AG04449 (cell line): ENCODE measurements at places on chromosomes 2 and 18.
A peak's percentile ranks its signal among the peaks of the same experiment; 100 is the strongest.

GRCh38 chr18:77635451-77635850 lies 385.8 kb downstream of the GALR1 start:
- no peak for DNase-seq

DNA sequence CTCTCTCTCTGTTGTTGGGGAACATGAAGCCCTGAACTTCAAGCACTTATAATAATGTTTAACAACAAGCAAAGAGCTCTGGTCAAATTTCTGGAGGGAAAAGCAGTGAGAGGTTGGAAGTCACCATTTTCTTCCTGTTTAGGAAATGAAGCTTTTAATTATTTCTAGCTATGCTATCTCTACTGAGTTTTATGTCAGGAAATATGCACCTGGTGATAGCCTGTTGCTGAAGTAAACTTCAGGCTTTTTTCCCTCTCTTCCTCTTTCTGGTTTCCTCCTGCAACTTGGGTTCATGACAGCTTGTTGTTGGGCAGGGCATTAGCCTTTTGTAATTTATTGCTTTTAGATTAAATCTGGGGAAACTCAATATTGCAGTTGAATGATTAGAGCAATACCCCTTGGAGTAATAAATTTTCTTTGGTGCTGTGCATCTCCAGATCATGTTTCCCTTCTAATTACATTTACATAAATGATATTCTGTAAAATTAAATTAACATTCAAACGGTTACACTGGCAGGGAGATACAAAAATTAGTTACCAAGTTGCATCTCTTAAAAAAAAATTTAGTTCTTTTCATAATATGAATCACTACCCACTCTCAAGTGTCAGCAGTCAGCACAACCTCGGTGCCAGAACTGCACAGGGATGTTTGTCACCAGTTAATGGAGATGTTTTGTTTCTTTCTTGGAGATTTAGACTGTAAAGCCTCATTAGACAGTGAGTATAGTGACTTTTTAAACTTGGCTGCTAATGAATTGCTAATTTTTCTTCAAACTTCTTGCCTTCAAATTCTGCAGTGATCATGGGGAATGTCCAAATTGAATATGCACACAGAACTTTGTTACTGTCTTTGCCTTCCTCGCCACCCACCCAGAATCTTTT lies 466.6 kb upstream of the ETAA1 start:
- no peak for DNase-seq

DNA sequence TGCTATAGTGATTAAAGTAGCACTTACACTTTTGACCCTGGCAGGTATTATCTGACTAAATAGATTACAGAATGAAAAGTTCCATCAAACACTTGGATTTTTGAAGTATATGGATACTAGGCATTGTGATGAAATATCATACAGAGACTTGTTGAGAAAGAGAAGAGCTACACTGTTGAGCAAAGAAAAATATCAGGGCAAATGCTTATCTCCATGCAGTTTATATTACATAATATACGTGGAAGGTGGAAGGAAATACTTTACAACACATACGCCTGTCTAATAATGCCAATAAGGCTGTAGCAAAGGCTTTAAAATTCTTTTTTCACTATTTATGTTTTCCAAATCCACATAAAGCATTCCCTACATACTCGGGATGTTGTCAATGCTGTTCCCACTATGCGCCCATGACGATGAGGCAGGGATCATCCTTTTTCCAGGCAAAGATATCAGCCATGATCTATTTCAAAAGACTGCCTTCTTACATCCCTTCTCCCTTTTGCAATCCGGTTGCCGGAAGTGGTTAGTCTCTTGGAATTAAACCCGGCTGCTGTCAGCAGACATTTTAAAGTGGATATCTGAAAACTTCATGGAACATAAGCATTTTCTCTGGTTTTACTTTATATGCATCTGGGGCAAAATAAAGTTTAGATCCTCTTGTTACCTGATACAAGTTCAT lies 92.6 kb upstream of the ITGA4 start:
- DNase-seq, result peak; percentile 33

DNA sequence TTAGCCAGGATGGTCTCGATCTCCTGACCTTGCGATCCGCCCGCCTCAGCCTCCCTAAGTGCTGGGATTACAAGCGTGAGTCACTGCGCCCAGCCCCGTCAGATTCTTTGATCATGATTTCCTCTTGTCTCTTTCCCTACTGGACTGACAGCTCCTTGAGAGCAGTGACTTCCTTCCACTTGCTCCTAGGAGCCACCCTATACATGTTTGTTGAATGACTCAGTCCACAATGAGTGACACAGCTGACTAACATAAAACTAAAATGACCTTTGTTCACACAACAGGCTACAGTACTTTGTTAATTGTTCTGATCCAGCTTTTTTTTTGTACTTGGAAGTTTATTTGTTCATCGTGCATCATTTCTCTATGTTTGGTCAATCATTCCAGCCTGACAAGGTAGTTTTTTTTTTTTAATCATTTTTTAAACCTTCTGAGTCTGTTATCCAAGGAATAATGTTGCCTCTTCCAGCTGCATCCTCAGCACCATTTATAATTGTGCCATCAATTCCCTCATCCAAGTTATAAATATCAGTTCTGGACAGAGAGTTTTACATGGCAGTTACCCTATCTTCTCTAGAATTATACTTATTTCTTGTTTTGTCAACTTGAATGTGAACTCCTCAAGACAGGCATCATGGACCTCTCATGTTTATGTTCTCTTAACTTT lies 42.9 kb upstream of the TUBA3E start:
- DNase-seq, result no peak

DNA sequence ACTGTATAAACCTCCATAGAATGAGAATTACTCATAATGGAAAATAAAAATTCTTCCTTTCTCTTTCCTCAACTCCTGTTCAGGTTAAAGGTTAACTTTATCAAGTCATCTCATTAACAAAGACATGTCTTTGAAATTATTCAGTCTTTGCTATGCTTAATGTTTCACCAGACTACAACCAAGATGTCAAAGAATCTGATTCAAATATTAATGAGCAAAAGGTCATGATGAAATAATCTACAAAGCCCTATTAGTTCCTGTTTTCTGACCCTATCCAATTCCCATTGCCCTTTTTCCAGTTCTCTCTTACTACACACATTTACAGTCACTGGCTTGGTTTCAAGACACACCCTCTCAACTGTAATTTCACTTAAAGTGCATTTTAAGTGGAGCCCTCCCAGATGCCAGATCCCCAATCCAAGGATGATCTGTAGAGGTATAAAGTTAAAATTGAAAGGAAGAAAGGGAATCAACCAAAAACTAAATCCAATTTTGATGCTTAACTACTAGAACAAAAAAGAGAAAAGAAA lies 246.9 kb upstream of the CYP26B1 start:
- no peak for DNase-seq

DNA sequence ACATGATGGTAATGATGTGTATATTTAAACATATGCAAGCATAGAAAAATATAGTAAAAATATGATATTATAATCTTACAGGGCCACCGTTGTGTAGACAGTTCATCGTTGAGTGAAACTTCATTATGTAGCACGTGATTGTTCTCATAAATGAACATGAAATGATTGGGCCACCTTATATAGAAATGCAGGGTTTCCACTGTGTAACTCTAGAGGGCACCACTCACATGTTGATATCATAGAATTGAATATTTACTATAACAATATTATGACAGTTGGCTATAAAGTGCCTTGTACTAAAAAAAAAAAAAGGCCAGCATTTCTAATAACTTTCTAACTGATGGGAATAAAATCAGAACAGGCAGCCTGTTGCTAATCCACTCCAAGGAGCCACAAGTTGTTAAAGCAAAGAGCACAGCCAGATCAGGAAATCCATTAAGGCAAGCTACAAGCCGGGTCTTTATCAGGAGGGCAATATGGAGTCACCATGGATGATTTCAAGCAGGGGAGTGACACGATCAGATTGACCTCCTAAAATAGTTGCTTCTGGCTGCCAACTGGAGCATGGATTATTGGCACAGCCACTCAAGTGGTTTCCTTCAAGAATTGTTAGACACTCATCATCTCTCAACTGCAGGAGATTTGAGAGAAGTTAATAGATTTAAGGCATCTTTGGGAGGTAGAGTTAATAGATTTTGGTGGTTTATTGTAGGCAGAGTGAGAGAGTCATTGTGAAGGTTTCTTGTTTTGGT lies 16.7 kb downstream of the IL1F10 start:
- DNase-seq, result no peak

- DNase-seq, result no peak
These were observed 87.3 kb upstream of the NCKAP5 start for GRCh38 chr2:133655610-133656009.

DNA sequence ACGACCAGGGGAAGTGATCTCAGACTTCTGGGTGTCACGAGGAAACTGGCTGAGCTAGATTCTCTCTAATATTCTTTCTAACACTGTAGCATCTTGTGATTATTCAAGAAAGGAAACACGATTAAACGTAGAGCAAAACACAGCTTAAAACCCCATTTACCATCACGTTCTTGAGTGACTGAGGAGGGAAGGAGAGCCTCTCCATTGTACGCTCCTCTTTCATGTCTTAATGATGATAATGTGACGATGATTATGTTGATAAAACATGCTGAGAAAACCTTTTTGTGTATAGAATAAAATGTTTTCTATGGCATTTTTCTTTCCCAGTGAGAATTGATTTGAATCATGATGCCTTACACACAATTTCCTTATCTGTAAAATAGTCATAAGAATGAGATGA lies 705.6 kb upstream of the ID2 start:
- no peak for DNase-seq

- DNase-seq, result no peak
These were observed 58.5 kb upstream of the KCNJ3 start for GRCh38 chr2:154640000-154640399.

DNA sequence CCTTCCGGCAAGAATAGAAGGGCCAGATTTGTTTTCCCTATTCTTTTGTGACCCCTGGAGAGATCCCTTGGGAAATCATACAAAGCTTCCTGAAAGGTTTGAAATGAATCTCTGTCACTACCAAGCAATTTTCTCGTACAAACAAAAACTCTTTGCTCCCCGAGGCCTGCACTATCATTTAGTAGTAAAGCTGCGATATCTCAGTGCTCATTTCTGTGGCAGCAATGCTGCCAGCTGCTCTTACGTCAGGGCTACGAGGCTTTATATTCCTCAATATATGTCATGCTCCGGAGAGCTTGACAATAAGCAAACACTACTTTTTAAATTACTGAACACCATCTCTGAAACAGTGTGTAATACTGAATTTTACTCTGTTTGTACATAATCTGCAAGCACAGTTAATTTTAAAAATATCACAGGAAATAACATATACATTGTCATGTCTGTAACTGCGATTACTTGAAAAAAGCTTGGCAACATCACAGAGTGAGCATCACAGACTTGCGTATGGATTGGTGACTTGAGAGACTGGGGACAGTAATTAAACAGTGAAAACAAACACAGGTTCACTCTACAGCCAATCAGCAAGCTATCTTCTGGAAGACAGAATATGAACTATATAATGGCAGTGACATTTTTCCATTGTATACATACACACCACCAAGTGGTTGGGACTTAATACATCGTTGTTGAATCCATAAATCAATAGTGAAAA lies 403.3 kb upstream of the NETO1 start:
- DNase-seq, result no peak

GRCh38 chr2:223532712-223533111 lies 69.4 kb downstream of the SCG2 start:
- DNase-seq, result no peak

- no peak for DNase-seq
These were observed 352.6 kb upstream of the CWC22 start for GRCh38 chr2:180359522-180360282.
